ENCODE measurements at places on chromosomes 7 and 10.
A peak's percentile ranks its signal among the peaks of the same experiment; 100 is the strongest.

- DNase-seq, result peak; percentile 22
These were observed 92.9 kb downstream of the SVOPL start for GRCh38 chr7:138608275-138608674.

DNA sequence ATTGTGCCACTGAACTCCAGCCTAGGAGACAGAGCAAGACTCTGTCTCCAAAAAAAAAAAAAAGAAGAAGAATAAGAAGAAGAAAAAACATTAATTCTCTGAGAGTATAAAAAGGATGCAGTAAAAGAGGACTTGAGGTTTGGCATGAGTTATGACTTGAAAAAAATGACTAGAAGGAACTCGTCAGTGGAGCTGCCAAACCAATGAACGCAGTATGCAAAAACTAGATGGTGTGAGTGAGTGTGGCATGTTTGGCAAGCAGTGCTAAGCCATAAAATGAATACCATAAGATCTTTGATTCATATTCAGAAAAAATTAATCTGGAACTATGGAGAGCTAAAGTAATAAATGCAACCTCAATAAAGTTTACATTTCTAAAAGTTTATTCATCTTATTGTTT lies 68.6 kb upstream of the MEOX2 start:
- no peak for DNase-seq

DNA sequence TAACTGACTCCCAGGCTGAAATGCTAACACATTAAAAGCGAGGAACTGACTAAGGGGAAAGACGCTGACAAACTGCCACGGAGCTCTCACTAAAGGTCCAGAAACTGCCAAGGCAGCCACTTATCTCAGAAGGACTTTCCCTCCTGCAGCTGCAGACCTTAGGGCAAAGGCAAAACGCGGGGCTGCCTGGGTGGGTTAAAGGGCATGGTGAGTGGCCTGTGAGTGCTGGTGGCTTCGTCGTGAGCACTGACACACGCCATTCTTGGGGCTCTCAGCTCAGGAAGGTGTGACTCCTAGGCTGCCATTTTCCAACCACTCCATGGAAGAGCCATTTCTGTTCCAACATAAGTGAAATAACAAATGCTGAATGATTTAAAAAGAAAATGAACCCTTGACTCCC lies 232.5 kb downstream of the COBL start:
- no peak for DNase-seq

- DNase-seq, result no peak
These were observed 34.6 kb downstream of the ANKRD7 start for GRCh38 chr7:118259115-118259514.

- no peak for DNase-seq
These were observed 25.2 kb downstream of the FOXK1 start for GRCh38 chr7:4707217-4707741.

DNA sequence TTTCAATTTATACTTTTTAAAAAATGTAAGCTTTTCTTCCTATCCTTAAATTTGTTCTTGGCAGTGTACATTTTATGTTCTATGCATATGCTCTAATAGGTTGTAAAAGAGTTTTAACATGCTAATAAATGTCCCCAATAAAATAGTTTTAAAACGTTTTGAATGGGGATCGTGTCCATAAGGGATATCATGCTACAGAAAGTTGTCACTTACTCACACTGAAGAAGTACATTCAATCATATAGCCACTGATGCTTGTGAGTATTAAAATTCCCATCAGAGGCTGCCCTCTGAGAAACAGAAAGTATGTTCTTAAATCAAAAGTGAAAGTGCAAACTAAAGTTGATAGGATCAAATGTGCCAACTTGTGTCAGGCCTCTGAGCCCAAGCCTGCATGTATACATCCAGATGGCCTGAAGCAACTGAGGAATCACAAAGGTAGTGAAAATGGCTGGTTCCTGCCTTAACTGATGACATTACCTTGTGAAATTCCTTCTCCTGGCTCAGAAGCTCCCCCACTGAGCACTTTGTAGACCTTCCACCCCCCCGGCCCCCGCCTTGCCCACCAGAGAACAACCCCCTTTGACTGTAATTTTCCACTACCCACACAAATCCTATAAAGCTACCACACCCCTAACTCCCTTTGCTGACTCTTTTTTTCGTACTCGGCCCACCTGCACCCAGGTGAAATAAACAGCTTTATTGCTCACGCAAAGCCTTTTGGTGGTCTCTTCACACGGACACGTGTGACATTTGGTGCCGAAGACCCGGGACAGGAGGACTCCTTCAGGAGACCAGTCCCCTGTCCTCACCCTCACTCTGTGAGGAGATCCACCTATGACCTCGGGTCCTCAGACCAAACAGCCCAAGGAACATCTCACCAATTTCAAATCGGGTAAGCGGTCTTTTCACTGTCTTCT lies 877 bp upstream of the NOD1 start:
- DNase-seq, result no peak

DNA sequence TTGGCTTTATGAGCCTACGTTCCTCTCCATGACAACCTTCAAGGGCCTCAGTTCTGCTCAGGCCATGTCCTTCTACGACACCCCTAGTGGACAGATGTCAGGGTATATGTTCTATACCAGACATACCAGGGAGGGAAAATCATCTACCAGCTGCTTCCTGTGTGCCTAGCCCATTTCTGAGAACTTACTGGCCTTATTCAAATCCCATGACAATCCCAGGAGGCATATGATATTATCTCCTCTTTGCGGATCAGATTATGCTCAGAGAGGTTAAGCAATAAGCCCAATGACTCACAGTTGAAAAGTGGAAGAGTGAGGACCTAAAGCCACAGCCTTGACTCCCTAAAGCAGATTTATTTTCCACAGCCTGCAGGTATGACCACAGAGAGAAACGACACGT lies 139.3 kb downstream of the GLI3 start:
- peak; percentile 31 for DNase-seq

DNA sequence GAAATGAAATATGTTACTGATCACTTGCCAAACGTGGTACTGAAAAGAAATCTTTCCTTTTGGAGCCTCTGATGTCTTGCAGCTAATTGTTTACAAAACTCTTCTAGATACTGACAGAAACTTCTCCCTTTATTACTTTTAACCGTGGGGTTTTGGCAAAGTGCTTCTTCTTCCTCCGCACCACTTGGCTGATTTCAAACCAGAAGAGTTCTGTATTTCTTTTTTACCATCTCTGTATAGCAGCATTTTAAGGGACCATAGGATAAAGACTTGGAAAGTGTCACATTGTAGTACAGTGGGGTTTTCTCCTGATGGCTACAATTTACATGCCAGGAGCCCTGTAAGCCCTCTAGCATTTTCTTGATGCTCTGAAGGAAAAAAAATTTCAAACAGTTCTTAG lies 21.9 kb upstream of the CREB5 start:
- no peak for DNase-seq

DNA sequence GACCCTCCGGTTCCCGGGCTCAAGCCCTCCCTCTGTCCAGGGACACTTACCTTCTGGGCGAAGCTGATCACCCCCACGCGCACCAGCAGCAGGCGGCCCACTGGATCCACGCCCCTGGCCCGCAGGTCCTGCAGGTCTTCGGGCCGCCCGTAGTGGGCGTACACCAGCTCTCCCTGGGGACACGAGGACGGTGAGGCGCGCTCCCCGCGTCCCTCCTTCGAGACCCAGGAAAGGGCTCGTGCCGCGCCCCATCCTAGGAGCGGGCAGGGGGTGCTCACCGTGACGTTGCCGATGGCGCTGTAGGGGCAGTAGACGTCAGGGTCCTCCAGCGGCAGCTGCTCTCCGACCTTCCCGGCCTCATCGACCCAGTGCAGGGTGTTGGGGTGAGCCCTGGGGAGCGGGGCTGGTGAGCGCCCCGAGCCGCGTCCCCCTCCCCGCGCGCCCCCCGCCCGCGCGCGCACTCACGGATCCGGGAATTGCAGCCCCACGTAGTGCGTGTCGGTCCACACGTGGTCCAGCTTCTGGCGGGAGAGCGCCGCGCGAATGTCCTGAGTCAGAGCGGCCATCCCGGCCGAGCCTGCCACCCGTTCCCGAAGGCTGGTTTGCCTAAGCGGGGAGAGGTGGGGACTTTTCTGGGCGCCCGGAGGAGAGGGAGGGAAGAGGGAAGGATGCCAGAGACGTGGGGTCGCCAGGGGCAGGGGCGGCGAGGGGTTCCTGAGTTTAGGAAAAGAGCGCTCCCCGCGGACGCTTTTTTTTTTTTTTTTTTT lies 8.2 kb downstream of the TFR2 start:
- peak; percentile 55 for DNase-seq

DNA sequence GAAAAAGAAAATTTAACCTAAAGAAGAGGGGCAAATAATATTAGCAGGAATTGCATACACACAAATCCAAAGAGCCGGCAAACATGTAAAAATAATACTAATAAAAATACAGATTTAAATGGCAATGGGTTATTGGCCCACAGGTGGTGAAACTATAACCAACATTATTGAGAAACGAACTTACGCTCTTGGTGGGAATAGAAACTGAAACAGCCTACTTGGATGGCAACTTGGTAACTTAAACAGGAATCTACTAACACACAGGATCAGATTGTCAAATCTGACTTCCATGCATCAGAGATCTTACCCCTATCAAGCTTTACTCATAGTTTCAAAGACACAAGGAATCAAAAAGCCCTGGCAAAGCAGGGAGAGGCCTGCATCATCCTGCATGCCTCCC lies 66.5 kb downstream of the ANLN start:
- no peak for DNase-seq

DNA sequence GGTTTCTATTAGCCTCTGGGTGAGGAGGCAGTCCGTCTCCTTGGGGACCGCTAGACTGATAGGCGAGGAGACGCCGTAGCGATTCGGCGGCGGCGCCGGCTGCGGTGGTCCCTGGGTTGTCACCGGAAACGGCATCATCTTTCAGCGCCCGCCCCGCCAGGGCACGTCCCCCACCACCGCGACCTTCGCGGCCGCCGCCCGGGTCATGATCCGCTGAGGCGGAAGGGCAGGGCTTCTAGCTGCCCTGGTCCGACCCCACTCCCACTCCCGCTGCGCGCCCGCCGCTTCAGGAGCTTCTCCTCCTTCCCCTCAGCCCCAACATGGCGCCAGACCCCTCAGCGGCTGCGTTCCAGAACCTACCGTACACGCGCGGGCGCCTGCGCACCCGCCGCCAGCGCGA lies at the start of gene PAPOLB:
Gene PAPOLB, minus strand, starts transcription at position 358 of the 400 bp plus-strand sequence. Its CDS starts 220 bp downstream, at position 138.
- DNase-seq, result no peak

DNA sequence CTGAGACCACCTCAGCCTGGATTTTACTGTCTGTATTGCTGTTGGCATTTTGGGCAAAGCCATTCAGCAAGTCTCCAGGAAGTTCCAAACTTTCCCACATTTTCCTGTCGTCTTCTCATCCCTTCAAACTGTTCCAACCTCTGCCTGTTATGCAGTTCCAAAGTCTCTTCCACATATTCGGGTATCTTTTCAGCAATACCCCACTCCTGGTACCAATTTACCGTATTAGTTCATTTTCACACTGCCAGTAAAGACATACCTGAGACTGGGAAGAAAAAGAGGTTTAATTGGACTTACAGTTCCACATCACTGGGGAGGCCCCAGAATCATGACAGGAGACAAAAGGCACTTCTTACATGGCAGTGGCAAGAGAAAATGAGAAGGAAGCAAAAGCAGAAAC lies 62.8 kb downstream of the INPP5A start:
- no peak for DNase-seq

DNA sequence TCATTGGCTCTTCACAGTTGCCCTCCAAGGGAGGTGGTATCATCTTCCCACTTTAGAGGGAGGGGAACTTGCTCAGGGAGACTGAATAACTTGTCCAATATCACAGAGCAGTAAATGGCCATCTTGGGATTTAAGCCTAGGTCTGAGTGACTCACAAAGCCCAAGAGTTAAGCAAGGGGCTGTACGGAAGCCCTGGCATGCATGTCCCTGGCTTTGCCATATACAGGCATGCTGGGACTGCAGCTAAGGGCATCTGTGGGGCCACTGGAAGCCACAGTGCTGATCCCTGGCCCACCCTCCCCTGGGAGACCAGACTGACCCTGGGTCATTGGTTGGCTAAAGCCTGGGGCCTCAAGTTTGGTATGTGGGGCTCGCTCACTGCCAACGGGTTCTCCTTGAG lies 3.1 kb downstream of the VSIR start:
- DNase-seq, result no peak

GRCh38 chr10:32132357-32132946 lies 76.2 kb upstream of the KIF5B start:
- no peak for DNase-seq

GRCh38 chr7:150358988-150359621 lies 9.5 kb upstream of the REPIN1 start:
- no peak for DNase-seq

DNA sequence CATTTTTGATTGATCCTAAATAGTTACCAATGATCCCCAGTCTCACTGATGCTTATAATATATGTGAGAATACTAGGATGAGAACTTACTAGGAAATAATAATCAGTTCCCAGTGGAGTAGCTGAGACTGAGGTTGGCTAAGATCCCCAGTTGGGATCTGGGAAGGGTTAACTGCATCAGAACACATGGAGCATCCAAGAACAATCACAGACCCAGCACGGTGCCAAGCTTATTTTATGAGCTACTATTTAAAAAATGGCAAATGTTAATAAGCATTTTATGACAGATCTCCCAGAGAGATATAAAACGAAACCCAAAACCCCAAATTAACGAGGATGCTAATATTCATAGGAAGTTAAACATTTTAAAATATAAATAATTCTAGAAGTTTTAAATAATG lies 379.5 kb downstream of the THSD7A start:
- no peak for DNase-seq

- no peak for DNase-seq
These were observed 2.6 kb downstream of the TLX1 start for GRCh38 chr10:101133489-101134298.

- no peak for DNase-seq
These were observed 622.9 kb downstream of the GALNT17 start for GRCh38 chr7:71754828-71755227.

DNA sequence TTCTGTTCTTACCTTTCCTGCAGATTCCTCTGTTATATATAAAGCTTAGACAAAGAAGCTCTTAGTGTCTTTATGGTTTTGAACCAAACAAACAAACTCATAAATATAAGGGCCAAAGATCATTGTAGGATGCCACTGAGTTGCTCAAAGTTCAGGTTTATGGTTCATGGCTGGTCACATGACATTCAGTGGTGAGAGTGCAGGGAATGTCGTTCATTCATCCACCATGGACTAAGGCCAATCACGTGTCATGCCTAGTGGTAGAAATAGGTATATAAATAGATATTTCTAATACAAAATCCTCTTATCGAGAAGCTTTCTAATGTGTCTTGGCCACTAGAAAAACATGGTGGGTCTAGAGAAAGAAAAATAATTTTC lies 119.4 kb downstream of the GATA3 start:
- DNase-seq, result no peak

DNA sequence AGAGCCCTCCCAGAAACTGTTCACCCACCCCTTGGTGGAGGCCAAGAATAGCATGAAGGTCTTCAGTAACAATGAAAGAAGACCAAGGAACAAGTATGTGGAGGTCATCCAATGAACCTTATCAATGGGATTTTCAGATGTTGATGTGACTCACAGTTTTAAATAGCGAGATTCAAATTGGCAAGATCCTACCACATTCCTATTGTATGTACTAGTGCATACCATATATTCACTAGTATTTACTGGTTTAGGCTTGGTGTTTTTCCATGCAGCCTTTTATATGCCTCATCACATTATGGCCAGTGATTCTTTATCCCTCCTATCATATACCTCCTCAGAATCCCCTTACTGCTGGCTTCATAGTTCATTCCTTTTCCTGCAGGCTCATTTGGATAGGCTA lies 54.4 kb downstream of the ITGB8 start:
- DNase-seq, result no peak
